ENCODE measurements at places on chromosomes 6 and 20.

- DNase-seq: no peak
Observed at GRCh38 chr6:89200706-89201215, 16.4 kb downstream of the GABRR1 start.

DNA sequence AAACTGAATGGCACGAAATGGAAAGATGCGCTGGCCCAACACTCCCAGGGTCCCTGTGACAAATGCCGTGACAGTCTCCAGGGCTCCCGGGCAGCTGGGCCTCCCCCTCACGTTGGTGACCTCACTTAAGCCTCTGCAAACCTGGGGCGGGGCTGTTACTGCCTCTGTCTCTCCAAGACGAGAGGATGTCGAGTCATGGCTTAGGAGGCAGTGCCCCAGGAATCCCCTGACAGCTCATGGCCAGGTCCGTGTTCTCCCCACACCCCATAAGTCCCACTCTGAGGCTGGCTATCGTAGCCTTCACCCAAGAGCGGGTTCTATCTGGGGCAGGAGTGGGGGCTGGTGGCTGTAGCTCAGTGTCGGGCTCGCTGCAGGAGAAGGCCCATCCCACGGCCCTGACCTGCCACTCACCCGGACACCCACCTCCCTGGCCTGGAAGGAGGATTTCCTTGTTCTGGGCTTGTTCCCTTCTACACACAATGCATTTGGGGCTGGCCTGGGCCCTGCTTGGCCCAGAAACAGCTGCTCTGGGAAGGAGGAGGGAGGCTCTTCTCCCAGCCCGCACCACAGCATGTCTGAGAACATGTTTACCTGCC lies 5.6 kb upstream of the RPS21 start:
- DNase-seq: no peak

DNA sequence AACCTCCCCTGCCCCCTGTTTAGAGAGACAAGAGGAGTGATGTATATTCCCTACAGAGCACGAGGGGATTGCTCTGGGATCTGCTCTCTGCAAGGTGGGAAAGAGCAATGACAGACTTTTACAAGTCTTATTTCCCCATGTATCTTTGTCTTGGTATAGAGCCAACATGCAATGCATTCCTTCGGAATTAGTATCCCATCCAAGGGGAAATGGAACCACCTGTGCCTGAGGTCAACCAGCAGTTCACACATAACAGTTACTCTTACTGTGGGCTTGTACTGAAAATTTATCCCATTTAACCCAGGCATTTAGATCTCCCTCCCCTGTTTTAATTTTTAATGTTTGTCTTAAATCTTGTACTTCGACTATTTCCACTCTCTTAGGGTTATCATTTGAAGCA lies 250.4 kb downstream of the C6orf118 start:
- no peak for DNase-seq

DNA sequence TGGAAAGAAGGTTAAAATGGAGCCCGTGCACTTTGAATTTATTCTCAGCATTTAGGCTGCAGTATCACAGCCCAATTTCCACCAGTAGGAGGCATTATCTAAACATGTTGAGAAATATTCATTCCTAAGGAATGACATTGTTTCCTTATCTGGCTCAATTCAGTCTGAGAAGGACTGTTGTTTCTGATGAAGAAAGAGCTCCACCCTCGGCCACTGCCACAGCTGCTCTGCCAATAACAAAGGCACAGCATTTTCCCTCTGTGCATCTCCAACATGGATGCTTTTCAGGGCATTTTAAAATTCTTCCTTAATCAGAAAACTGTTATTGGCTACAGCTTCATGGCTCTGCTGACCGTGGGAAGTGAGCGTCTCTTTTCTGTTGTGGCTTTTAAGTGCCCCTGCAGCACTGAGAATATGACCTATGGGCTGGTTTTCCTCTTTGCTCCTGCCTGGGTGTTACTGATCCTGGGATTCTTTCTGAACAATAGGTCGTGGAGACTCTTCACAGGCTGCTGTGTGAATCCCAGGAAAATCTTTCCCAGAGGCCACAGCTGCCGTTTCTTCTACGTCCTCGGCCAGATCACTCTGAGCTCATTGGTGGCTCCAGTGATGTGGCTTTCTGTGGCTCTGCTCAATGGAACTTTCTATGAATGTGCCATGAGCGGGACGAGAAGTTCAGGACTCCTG lies at the start of gene CALHM5:
TSS of gene CALHM5 (plus strand) at position 216 of the 687 bp plus-strand sequence. CDS start at position 274, 58 bp downstream.
- peak; percentile 1 for DNase-seq

DNA sequence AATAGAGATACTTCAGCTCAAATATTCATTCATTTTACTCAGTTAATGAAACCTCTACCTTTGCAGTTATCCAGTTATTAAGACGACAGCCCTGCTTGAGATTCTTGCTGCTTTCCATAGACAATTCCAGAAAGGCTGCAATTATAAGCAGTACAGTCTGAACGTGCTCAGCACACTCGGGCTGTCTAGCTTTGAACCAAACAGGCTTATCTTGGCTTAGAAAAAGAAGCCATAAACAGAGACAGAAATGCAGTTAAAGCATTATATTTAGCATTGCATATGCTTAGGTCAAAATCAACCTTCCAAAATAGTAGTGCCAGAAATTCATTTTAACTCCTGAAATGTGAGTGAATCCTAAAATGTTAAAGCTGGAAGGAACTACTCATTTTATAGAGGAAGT lies 204.1 kb upstream of the KCNQ5 start:
- no peak for DNase-seq
